Coronary artery (tissue), 2 donors: ENCODE measurements at places on chromosomes 1 and 21.

GRCh38 chr1:75449998-75450397 lies 160.9 kb downstream of the SLC44A5 start:
- no peak for DNase-seq

DNA sequence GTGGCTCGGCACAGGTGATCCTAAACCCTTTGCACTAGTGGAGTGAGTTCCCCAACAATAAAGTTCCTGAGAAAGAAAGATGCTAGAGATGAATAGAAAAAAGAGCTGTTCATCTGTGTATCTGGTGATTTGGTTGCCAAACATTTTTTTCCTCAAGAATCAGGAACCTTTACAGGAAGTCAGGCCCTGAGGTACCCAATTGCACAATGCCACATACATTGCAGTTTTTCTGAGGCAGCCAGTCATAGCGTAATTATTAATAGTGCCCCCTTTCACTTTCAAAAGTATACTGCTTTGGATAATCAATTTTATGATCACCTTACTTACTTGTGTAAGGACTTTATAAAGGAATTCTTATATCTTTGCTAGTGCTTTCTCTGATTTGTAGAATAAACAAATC lies 346.3 kb upstream of the POU3F1 start:
- no peak for DNase-seq

GRCh38 chr1:222250376-222250775 lies 297.5 kb downstream of the HHIPL2 start:
- no peak for DNase-seq

GRCh38 chr1:210340311-210340710 lies 11.6 kb downstream of the HHAT start:
- DNase-seq, result no peak

DNA sequence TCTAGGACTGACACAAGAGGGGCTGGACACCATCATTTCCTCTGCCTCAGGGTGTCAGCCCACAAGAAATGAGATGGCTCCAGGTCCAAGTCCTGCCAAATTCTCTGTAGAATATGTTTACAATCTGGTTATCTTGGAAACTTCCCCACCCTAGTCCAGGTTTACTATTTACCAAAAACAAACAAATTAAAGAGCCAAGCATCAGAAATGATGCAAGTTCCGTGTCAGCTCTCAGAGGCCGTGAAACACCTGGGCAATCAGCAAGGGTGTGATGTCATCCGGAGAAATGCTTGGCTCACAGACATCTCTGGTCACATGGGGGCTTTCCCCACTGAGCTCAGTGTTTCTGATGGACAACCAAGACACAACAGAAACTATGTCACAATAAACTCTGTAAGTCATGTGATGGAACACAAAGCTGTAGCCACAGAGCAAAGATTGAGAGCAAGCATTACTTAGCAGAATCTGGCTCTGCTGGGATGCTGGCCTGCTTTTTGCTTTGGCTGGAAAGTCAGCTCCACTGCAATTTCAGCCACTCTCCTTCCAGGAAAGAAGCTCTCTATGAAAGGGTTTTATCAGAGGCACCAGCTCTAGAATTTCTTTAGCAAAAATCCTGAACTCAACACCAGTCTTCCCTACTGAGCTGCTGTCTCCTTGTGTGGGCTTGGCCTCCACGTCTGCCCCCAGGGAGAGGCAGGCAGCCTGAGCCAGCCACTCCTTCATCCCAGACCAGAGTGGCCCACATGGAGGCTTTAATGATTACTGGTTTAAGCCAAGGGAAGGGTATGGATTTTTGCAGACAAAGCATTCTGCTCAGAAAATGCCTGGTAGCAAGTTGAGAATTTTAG lies 55.9 kb downstream of the NENF start:
- no peak for DNase-seq

GRCh38 chr1:31583995-31584868 lies 7.9 kb downstream of the TINAGL1 start:
- DNase-seq, result peak; percentile 97

GRCh38 chr1:104028416-104029035 lies 278.8 kb downstream of the AMY1C start:
- DNase-seq, result no peak

DNA sequence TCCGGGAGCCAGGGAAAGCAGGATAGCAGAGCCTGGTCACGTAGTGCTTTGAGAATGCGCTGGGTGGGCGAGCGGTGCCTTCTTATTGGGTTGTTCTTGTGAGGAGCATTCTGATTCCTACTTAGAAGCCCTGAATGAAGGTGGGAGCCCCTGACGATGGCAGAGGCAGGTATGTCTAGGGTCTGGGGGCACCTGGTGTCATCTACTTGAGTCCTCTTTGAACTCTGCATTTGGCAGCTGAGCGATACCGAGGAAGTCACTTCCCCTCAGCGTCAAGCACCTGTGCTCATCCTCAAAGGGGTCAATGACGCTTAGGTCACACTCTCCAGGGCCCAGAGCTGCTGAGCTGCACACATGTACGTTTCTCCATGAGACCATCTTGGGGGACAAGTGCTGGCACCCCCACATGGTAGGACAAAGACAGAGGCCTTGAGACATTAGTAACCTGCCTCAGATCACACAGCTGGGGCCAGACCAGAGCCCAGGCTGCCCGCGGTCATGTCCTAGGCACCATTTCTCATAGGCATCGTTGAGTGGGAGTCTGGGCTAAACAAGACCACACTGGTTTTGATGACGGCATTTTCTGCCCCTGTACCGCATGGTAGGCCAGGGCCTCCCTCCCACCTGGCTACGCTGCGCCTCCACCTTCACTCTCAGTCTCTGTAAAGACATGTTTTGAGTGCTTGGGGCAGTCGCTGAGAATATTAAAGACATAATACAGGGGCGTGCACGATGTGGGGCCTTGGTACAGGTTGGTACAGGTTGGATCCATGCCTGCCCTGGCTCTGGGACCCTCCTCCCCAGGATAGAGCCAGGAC lies 69.1 kb upstream of the ABCG1 start:
- DNase-seq, result peak; percentile 47

- DNase-seq, result no peak
Measured at GRCh38 chr1:169604781-169605560, 18.7 kb upstream of the F5 start.

DNA sequence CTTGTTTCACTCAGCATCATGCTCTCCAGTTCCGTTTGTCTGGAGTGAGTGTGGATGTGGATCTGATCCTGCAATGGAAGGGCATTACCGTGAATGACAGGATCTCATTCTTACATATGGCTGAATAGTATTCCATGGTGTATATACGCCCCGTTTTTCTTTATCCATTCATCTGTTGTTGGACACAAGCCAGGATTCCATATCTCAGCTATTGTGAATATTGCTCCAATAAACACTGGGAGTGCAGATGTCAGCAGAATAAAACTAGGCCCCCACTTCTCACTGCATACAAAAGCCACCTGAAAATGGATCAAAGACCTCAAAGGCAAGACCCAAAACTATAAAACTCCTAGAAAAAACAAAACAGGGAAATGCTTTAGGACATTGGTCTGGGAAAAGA lies 120.3 kb upstream of the TMPRSS2 start:
- DNase-seq, result no peak

DNA sequence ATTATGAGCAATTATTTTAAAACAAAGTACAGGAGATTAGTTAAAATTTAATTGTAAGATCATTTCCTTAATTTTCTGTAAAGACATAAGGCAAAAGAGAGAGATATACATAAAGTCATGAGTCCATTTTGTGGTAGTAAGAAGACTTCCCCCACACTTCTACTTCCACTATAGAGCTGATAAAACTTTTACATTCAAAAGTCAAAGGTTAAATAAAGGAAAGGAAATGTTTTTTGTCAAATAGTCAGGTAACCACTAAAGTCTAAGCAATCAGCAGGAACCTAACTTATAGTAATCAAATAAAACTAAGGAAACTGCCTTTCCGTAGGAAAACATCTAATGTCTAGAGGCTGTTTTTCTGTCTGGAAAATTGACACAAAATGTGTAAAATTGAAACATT lies 110.9 kb downstream of the DENND1B start:
- DNase-seq, result no peak

DNA sequence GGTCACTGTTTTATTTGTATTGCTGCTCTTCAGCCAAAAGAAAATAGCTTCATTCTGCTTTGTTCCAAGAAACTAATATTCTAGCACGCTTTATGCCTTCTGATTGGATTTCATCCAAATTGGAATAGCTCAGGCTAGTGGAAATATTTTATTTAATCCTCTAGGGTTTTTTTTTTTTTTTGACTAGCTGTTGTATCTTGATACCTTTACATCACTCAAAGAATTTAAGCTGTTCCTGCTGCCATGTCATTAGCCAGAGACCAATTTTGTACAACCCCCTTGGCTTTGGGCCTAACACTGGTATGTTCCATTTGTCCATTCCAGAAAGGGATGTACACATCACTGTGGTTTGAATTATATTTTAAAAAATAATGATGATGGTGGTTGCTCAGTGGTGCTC lies 103.0 kb downstream of the DISC1 start:
- DNase-seq, result no peak

- DNase-seq, result no peak
Measured at GRCh38 chr1:219489636-219490035, 123.3 kb downstream of the ZC3H11B start.

GRCh38 chr1:43843684-43844083 lies 89.9 kb upstream of the ARTN start:
- DNase-seq, result no peak

DNA sequence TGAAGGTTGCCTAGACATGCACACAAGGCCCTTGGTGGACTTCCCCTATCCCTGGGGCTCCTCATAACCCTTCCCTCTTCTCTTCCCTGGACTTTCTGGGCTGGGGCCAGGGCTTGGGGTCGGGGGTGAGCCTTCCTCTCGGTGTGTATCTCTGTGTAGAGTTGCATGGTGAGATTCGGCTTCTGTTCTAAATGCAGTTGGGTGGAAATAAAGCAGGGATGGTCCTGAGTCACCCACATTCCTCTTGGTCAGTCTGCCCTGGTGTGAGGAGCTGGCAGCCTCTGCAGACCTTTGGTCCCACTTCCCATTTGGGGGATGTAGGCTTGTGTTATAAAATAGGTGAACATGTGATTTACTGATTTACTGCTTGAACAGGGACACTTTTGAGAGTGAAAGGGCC lies 38.0 kb downstream of the ADARB1 start:
- peak; percentile 50 for DNase-seq

DNA sequence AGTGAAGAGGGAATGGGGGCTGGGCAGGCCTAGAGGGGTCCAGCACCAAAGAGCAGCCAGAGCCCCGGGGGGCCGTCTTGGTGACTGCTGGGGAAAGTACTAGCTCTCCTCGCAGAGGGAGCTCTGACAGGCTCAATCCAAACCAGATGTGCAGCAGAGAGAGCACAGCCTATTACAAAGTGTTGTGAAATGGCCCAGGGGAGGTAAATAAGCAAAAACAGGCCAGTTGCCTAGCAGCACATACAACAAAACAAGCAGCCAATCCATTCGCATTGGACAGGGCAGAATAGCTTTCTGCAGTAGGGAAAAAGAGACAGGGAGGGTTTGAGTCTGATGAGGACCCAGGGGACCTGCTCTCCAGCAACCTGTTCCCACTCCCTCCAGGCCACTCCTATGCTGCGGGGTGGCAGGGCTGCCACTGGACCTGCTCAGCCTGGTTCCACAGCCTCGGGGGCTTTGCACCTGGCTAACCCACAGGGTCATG lies 239.6 kb upstream of the FGGY start:
- DNase-seq, result peak; percentile 92

DNA sequence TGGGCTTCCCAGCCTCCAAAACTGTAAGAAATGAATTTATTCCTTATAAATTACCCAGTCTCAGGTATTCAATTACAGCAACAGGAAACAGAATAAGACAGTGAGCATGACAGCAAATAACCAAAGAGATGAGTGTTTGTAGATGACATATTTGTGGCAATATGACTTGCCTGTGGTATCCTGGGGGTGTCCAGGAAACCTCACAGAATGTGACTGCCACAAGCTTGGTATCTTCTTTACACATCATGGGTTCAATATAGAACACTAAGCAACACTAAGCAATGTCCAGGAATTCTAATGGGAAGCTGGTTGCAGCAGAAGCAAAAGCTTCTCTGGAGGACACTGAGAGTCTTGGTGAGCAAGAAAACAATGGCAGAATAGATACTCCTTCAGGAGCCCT lies 236.4 kb upstream of the BEND5 start:
- DNase-seq, result no peak

DNA sequence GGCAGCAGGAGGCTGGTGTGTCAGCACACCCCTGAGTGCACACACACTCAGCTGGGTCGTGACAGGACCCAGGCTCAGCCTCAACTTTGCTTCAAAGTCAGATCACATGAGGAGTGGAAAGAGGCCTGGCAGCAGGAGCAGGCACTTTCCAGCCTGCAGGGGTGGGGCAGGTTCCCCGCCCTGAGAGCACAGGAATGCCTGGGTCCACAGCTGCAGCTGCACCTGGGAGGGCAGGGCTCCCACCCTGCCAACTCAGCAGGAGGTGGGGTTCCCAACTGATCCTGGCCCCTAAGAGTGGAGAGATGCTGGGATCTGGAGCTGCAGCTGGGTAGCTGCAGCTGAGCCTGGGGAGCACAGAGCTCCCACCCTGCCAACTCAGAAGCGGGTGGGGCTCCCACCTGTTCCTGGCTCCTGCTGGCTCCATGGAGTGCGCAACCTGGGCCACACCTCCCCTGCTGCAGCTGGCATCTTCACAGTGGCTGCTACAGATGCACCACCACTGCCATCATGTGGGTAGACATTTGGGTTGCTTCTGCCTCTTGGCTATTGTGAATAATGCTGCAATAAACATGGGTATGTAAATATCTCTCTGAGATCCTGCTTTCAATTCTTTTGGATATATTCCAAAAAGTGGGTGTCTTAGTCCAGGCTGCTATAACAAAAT lies 415.4 kb downstream of the TTLL7 start:
- no peak for DNase-seq

GRCh38 chr1:145863282-145864018 lies 4.6 kb upstream of the PIAS3 start:
- no peak for DNase-seq

DNA sequence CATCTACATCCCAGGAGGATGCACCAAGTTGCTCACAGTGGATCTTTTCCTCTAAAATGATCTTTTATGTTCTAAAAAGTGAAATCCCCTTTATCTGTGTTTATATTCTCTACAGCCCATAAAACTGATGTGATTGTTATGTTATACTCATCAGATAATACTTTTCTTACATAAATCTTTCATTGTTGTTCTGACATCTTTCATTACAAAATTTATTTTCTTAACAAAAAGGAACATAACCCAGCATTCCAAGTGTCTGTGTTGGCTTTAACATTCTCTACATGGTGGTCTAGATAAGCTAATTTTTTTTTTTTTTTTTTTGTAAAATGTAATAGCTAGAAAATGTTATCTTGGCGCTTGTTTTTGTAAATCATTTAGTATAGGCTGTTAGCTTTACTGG lies 8.3 kb upstream of the CACYBP start:
- no peak for DNase-seq
